Activated CD4-positive, alpha-beta T cell treated with anti-CD3 and anti-CD28 coated beads for 24 hours (primary cell): ENCODE measurements at places on chromosomes 5 and 9.

DNA sequence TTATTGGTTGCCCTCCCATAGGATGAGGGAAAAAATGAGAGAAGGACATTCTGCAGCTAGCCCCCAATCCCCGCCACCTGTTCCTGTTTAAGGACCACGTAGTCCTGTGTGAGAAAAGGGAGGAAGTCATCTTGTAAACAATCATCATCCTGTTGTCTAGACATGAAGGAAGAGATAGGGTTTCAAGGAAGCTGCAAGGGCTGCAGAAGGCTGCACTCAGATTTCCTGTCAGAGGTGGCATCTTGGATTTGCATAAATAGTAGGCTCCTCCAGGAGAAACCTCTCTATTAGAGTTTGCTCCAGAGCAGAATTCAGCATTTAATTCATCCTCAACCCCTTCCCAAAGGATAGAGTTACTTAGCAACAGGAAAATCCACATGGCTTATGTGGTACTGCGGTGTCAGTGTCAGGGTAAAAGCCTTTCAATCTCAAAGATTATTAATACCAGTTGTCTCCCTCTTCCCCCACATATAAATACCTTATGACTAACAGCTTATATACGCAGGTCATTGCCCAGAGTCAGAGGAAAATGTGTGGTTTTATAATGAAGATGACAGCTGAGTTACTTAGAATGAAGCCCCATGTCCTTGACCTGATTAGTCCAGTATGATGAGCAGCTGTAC is 4.6 kb upstream of the DNAJC18 start:
- no peak for DNase-seq

DNA sequence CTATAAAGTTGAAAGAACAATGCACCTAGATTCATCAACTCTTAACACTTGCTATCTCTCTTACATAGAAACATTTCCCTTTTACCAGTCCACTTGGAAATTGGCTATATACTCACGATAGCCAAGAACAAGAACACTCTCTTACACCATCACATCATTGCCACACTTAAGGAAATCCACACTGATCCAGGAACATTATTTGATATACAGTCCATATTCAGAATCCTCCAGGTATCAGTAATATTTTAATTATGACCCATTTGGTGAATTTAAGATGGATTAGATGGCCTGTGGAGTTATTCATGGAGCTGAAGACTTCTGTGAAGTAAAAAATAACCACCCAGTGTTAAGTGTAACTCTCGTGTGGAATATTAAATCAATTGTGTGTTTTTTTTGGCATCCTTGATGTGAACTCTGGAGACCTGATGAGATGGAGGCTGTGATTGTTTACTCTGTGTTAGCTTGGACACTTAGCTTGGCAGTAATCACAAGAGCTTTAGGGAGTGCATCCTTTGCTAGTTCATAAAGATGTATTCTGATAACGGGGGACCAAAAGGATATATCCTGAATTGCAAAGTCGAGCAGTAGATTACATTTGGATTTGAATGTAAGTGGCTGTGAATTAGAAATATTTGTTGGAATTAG is 52.0 kb upstream of the ABL1 start:
- DNase-seq = no peak

DNA sequence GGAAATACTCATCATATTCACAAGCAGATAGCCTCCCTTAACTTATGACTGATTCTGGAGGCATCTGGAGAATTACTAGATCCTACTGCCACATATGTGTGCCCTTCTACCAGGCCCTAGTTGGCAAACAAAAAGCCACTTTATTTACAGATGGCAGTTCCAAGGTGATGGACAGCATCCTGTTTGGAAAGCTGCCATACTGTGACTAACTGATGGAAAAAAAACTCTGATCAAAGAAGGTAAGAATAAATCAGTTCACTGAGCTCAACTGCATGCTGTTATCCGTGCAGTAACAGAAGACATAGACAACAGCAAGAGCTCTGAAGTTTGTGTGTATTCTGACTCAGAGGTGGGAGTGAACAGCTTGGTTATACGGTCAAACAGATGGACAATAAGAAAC is 279.8 kb upstream of the POU5F2 start:
- DNase-seq = no peak

GRCh38 chr5:118366429-118366828 is 621.9 kb downstream of the DTWD2 start:
- DNase-seq = no peak

GRCh38 chr5:63118221-63118620 is 539.6 kb downstream of the LRRC70 start:
- no peak for DNase-seq

- DNase-seq = no peak
Measured at GRCh38 chr5:137070521-137070920, 428.6 kb downstream of the SPOCK1 start.

GRCh38 chr9:13513716-13514444 is 234.4 kb upstream of the MPDZ start:
- no peak for DNase-seq

DNA sequence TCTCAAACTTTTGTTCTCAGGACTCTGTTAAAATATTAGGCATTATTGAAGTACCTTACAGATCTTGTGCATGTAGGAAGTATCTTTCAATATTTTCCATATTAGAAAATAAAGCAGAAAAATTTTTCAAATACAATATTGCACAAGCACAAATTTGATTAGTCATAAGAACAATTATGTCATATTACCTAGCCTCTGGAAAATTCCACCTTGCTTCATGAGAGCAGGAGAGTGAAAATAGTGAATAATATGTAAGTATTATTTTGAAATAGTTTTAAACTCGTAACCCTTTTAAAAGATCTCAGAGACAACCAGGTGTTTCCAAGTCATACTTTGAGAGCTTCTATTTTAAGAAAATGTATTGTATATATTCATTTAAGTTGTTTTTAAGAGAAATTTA is 1672.9 kb upstream of the ACO1 start:
- DNase-seq = no peak

DNA sequence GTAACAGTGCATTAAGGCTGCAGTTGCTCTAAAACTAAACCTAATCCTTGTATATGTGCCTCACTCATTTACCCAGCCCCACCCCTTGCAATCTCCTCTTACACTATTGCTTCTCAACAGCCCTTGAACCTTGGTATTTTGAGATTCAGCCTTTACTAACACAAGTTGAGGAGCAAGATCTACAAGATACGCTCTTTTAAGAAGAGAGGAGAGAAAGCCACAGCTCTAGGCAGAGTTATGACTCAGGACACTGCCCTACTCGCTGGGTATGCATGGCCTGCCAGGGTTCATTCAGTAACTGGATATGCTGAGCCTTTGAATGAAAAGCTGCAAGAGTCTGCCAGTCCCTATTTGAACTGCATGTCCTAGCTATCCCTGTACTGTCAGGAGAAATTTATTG is 219.5 kb downstream of the PCSK5 start:
- DNase-seq = no peak

DNA sequence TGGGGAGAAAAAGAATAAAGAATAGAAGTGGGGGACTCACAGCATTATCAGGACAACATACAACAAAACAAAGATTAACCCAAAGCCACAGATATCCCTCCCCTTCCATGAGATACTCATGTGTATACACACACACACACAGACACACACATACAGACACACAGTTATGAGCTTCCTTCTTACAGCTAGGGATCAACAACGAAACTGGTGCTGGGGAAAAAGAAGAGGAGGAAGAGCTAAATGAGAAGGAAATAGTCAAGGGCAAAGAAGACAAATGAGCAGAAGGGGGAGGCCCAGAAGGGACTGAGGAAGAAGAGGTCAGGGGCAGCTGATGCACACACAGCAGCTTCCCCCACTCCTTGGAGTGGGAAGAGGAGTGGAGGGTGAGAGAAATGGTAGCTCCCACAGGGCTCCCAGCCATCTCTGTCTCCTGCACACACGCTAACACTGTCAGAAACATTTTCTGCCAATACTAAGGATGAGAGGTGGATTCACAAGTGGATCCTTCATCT is 66.2 kb downstream of the SIL1 start:
- DNase-seq = no peak

GRCh38 chr5:154430466-154430865 is 15.3 kb upstream of the SAP30L start:
- DNase-seq = no peak

DNA sequence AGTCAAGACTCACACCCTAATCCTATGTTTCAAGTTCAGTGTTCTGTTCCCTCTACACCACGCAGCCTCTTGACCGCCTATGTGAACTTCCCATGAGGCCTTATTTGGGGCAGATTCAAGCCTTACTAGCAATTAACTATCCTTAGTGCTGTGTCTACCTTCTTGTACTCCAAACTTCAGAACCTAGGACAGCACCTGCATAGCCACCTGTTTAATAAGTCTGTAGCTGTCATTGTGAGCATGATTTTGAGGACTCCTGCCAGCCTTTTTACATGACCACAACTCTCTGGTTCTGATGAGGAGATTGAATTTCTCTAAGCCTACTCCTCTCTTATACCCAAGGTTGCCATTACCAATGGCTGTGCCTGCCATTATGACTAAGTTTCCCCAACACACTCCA is 50.8 kb upstream of the PCSK1 start:
- no peak for DNase-seq

DNA sequence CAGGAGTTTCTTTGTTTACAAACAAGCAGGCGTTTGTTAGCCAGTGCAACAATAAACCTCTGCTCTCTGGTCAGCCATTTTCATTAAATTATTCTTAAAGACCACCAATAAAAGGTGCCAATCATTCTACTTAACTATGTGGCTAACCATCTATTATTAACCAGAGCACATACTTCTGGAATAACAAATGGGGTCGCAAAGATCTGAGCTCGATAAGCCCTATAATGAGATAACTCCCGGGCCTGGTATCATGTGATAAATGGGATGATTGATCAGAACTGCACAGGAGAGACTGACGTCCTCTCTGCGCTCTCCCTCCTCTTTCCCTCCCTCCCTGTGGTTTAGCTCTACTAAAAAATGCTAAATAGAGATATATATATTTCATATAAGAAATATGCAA is 488.2 kb downstream of the NTRK2 start:
- no peak for DNase-seq

DNA sequence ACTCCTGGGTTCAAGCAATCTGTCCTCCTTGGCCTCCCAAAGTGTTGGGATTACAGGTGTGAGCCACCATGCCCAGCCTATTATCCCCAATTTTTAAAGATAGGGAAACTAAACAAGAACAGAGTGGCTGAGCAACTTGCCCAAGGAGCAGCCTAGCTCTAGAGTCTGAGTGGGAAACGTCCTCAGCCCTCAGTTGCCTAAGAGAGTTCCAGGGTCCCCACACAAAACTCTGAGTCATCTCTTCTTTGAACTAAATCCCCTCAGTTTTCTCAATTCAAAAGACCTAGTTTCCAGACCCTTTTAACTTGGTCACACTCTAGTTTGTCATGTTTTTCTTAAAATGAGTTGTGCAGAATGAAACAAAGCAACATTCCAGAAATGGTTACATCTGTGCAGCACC is 33.5 kb downstream of the GGTA1 start:
- no peak for DNase-seq

DNA sequence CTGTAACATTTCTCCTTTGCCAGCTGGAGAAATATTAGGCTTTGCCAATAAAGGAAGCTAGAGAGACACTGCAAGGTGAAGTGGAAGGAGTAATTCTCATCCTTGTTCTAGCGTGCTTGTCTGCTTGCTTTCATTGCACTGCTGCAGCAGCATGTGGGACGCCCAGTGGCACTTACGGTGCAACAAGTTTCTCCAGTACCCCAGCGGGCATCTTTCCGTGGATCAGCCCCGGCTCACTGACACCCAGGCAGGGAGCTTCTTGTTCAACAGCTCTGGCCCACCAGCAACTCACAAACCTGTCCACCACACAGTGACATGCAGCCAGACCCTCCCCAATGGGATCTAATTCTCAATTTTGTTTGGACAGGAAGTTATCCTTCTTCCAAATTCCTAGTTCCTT is 233.2 kb downstream of the GLIS3 start:
- DNase-seq = no peak

DNA sequence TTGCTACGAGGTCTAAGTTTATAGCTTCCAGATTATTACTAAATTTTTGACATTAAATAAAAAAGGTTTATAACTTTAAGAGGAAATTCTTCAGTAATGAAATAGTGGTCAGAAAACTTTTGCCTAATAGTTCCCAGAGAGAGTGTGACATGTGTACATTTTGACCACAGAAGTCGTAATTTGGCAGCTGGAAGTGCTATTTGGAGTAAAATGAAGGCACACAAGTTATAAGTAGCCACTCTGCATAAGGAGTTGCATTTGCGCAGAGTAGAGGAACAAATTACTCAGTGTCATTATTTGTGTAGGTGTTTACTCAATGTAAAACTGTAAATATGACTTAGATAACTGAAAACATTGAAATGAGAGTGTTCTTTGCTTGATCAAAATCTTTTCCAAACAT is 408.4 kb downstream of the CCDC171 start:
- DNase-seq = no peak

DNA sequence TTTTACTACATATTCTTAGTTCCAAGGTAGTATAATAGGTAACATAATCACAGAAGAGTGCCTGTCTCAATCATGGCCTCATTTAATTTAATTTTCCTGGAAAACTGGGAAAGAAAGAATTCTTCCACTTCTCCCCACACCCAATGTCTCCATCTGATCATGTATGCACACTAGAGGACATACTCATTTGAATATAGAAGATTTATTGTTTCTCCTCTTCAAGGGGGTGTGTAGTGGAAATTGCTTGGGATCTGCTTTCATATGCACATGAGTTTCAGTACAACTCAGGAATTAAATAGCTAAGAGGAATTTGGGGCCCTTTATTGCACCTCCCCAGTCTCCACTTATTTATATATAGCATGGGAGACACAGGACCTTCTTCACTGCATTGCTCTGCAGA is 285.1 kb downstream of the SH3GL2 start:
- no peak for DNase-seq

GRCh38 chr9:98529841-98530240 is 178.9 kb downstream of the GABBR2 start:
- DNase-seq = no peak

- DNase-seq = no peak
Measured at GRCh38 chr5:95027151-95027721, 257.7 kb downstream of the MCTP1 start.

DNA sequence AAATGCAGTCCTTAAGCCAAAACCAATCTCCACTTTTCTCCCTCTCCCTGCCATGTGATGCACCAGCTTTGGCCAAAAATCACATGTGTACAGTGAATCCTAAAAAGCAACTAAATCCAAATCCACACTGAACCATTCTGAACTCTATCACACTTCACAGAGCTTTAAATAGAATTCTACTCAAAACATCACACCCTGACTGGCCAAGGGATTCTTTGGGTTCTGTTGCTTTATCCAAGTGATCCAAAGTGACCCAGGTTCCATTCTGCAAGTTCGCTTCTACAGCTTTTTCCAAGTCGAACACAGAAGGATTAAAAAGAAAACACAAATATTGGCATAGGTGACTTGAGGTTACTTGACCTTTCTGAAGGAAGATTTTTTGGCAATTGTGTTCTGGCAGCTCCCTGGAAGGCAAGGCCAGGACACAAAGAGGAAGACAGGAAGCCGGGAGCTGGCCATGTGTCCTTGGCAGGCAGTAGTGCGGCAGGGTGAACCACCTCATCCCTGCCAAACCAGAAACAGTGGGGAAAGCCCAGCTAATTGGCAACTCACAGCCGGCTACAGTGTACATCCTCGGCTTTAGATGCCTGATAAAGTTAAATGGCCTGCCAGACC is 115.0 kb downstream of the NFIB start:
- no peak for DNase-seq
